ENCODE measurements at places on chromosomes 13 and 19.

DNA sequence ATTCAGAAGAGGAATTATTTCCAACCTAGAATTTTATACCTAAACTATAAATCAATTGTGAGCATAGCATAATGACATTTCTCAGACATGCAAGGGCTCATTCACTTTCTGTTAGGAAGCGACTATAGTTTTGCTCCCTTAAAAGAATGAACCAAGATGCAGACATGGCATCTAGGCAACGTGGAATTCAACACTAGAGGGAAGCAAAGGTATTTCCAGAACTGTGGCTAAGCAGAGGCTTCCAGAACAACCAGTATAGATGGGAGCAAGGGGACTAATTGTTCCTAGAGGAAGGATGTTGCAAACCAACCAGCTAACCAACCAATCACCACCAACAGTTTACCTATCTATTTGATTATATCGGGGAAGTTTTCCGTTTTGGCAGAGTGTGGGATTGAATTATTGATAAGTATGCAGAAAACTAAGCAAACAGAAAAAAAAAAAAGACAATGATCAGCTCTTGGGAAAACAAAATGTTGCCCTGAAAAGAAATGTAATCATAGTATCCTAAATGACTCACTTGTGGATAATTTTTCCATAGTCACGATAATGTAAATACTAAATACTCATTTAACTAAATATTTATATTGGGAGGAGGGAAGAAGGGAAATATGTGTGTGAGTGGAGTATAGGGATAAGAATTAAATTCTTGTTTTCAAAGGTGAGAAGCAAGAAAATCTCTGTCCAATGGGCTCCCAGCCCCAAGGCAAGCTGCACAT is 21.1 kb downstream of the ARL11 start:
- DNase-seq, result peak; percentile 68

DNA sequence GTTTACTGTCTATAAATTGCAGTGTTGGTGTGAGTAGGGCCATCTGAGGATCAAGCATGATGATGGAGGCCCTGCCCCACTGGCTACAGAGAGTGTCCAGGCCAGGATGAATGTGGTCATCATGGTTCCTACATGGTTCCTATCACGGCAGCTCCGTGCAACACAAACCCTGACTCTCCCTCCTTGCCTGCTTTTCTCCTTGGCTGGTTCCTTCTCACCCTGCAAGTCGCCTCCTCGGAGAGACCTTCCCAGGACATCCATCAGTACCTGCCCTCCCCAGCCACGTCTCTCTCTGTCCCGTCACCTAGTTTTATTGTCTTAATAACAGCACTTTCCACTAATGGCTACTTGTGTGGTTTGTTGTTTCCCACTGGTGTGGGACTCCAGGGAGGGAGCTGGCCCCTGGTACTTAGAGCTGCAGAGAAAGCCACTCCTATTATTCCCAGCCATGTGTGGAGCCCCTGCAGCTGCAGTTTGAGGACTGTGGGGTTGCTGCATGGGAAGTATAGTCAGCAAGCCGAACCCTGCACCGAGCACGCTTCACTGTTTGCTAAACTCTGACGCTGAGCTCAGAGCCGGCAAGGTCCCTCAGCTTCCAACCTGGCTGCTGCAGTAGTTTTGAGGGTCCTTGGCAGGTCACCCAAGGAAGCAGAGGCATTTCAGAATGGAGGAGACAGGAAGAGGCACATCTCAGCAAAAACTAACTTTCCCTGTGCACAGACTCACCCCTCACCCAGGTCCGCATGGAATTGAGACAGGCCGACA is 146.4 kb upstream of the VSTM2B start:
- DNase-seq, result no peak

- peak; percentile 29 for DNase-seq
Observed at GRCh38 chr13:112697756-112698655, 8.2 kb downstream of the ATP11A start.

DNA sequence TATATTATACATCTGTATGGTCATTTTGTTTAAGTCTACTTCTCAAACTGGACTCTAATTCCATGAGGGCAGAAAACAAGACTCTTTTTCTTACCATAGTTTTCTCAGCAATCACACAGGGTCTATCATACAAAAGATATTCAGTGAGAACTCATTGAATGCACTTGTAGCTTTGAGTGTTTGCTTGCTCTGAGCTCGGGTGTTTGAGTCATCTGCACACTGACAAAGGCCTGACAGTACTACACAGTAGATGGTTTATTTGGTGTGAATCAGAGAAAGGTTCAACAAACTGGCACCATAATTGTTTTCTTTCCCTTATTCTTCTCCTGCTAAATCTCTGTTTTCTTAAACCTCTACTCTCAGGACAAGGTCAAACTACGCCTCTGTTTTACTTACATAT is 586.4 kb downstream of the LMO7 start:
- DNase-seq, result no peak

DNA sequence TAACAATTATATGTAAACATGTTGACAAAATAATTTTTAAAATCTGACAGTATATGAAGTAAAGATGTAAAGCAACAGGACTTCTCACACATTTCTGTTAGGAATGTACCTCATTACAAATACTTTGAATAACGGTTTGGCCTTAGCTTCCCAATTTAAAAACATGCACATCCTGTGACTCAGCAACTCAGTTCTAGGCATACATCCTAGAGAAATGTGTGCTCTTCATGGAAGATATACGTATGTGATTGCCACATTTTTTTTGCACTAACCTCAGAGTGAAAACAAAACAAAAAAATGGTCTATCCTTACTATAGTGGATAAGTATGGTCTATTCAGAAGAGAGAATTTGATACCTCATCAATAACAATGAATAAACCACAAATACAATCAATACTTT is 314.6 kb downstream of the LIG4 start:
- peak; percentile 83 for DNase-seq

DNA sequence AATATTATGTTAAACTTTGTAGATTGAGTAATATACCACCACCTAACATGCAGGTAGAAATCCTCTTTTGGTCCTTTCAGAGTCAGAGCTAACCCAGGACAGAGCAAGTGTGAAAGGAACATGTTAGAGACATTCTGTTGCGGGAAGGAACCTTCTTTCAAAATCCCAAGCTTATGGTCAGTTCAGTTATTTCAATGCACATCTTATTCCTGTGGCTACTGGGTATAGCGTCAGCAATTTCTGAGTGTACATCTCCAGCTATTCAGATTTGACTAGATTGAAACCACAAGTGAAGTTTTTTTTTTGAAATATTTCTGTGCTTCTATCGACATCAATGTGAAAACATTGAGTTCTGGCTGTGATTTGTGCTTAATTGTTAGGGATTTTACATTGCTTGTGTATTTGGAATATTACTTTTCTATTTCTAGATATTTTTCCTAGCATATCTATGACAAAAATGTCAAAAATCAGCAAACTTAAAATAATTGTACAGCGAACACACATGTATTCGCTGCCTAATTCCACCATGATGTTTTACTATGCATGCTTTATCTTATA is 165.3 kb downstream of the LMO7 start:
- DNase-seq, result no peak

- no peak for DNase-seq
Observed at GRCh38 chr13:109764470-109765291, 21.7 kb downstream of the IRS2 start.

DNA sequence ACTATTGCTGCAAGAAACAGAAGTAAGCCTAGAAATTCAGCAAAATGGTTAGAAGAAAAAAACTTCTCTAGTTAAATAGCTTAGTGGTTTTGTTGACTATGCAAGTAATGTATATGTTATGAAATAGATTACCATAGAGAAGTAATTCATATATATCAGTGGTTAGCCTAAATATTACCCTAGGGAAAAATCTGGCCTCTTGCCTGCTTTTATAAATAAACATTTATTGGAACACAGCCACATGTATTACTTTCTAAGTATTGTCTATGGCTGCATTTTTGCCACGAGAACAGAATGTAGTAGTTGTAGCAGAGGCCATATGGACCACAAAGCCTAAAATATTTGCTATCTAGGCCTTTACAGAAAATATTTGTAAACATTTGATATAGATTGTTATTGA is 1471.7 kb upstream of the PRR20A start:
- no peak for DNase-seq

GRCh38 chr19:35462476-35462953 is 14.5 kb downstream of the FFAR2 start:
- DNase-seq, result no peak

- peak; percentile 54 for DNase-seq
Observed at GRCh38 chr13:37225414-37226070, 120.1 kb upstream of the CSNK1A1L start.

GRCh38 chr19:13981021-13981420 is 25.1 kb downstream of the RFX1 start:
- DNase-seq, result no peak

GRCh38 chr13:89897681-89898080 is 1449.8 kb upstream of the MIR17HG start:
- no peak for DNase-seq

- DNase-seq, result no peak
Observed at GRCh38 chr19:32669310-32669709, 5.7 kb downstream of the ANKRD27 start.

DNA sequence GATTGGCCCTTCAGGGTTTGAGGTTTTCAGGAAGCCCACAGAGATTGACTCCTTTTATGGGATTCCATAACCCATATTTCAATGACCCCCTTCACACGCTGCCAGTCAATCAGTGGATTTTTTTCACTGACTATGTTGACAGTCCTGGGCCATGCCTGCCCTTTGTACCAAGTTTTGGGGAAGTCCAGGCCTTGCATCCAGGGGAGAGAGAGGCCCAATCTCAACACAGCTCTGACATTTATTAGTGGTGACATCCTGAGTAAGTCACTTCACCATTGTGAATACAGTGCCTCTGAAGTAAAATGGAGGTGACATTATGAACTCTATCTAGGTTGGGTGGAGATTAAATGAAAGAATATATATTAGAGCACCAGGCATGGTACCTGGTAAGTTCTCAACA is 181.1 kb downstream of the NUFIP1 start:
- DNase-seq, result no peak

Measured in choroid plexus epithelial cell (primary cell).